ENCODE measurements at places on chromosomes 12 and 14. TPM values are rescaled to one million over a fixed set of nuclear protein-coding genes. Genes with fewer than 3 reads are reported as not detected.

The AKAP5 gene
- total RNA-seq, result 3.5 TPM

The BEST3 gene
- total RNA-seq, result 0.17 TPM

The PPP4R4 gene
- 9.6 TPM for total RNA-seq

The NINJ2 gene
- not detected for total RNA-seq

The SLC25A47 gene
- not detected for total RNA-seq

The CRADD gene
- total RNA-seq, result 7.5 TPM

The MIS18BP1 gene
- 73.0 TPM for total RNA-seq

The MMP14 gene
- total RNA-seq, result 86.8 TPM

The A2ML1 gene
- 10.3 TPM for total RNA-seq

The EPYC gene
- not detected for total RNA-seq

The TMEM253 gene
- 1.9 TPM for total RNA-seq

GRCh38 chr14:24327303-24327702 is 7.6 kb downstream of the ADCY4 start:
- H3K36me3 ChIP-seq, result no peaks in the 10 kb centered on the region
- H3K27me3 ChIP-seq, result no peaks in the 10 kb centered on the region
- peaks cover under 1% of the 10 kb centered on the region for H3K4me1 ChIP-seq
- H3K4me3 ChIP-seq, result no peak overlapping the region

- H3K36me3 ChIP-seq, result no peaks in the 10 kb centered on the region
- H3K27me3 ChIP-seq, result no peaks in the 10 kb centered on the region
- no peak overlapping the region for H3K27ac ChIP-seq
These were observed 182.7 kb upstream of the C14orf180 start for GRCh38 chr14:104396682-104397470.

GRCh38 chr12:91588874-91589454 is 406.3 kb upstream of the DCN start:
- no peaks in the 10 kb centered on the region for H3K36me3 ChIP-seq
- H3K27me3 ChIP-seq, result no peaks in the 10 kb centered on the region
- no peak overlapping the region for H3K4me3 ChIP-seq
- DNase-seq, result no peak

DNA sequence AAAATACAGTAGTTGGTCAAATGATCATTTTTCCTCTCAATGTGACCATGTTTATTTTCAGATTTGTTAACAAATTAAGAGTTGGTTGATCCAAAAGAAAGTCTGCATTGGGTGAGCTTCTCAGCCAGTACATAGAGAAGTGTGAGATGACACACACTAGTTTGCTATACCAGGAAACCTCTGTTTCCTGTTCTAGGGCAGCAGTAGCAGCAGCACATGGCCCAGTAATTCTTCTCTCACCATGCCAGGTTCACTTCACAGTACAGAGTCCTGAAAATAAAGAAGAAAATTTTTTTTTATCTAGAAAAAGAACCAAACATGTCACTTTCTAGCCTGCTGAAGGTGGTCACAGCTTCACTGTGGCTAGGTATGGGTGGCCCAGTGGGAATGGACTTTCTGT is 250.2 kb upstream of the OR4E1 start:
- H3K27me3 ChIP-seq, result no peaks in the 10 kb centered on the region
- H3K27ac ChIP-seq, result no peak overlapping the region
- no peaks in the 10 kb centered on the region for H3K36me3 ChIP-seq
- no peak overlapping the region for H3K4me3 ChIP-seq
- no peak for DNase-seq

DNA sequence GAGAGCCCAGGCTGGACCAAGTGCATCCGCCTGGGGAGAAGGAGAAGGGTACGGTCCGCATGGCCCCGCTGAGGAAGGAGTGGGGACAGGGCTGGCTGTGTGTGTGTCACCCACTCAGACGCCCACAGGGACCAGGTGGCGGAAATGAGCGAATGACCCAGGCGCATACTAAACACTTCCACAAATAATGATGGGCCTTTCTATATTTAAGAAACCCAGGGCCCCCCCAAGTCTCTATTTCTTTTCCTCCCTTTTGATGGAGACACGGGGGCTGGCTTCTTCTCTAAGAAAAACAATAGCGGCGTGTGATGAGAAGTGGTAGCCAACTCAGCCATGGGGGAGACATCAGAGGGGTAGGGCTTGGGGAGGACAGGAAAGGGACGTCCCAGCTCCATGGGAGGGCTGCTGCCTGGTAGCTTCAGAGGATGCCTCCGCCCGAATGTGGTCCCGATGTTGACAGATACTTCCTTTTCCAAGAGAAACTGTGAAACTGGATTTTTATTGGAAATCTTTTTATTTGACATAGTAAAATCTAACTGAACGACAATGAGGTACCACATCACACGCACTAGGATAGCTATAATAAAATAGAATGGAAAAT is 6.3 kb upstream of the MAP1LC3B2 start:
- no peaks in the 10 kb centered on the region for H3K4me1 ChIP-seq
- H3K36me3 ChIP-seq, result no peaks in the 10 kb centered on the region
- no peak overlapping the region for H3K27ac ChIP-seq
- no peak overlapping the region for H3K4me3 ChIP-seq
- no peaks in the 10 kb centered on the region for H3K27me3 ChIP-seq

DNA sequence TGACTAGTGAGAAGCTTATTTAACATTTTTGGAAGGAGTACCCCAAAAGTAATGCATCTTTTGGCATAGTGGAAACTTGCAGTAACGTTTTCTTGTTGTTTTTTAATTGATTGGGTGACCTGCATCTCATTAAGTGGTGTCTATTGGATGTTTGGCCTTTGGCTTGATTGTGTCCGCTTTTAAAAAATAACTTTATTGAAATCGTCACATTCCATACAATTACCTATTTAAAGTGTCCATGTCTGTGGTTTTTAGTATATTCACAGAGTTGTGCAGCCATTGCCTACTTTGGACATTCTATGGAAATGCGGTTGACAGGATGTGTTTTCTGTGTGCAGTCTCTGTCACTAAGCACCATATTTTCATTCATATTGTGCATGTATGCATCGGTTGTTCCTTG is 46.3 kb downstream of the TRAF3 start:
- no peak for DNase-seq
- H3K4me3 ChIP-seq, result no peak overlapping the region
- no peak overlapping the region for H3K27ac ChIP-seq

GRCh38 chr14:45728434-45729225 is 475.6 kb upstream of the MIS18BP1 start:
- H3K27ac ChIP-seq, result no peak overlapping the region
- H3K4me1 ChIP-seq, result no peaks in the 10 kb centered on the region
- no peaks in the 10 kb centered on the region for H3K36me3 ChIP-seq
- no peaks in the 10 kb centered on the region for H3K27me3 ChIP-seq
- H3K4me3 ChIP-seq, result no peak overlapping the region

GRCh38 chr12:67045650-67046049 is 223.5 kb upstream of the CAND1 start:
- H3K4me1 ChIP-seq, result no peaks in the 10 kb centered on the region
- no peaks in the 10 kb centered on the region for H3K27me3 ChIP-seq
- DNase-seq, result no peak
- no peaks in the 10 kb centered on the region for H3K36me3 ChIP-seq

DNA sequence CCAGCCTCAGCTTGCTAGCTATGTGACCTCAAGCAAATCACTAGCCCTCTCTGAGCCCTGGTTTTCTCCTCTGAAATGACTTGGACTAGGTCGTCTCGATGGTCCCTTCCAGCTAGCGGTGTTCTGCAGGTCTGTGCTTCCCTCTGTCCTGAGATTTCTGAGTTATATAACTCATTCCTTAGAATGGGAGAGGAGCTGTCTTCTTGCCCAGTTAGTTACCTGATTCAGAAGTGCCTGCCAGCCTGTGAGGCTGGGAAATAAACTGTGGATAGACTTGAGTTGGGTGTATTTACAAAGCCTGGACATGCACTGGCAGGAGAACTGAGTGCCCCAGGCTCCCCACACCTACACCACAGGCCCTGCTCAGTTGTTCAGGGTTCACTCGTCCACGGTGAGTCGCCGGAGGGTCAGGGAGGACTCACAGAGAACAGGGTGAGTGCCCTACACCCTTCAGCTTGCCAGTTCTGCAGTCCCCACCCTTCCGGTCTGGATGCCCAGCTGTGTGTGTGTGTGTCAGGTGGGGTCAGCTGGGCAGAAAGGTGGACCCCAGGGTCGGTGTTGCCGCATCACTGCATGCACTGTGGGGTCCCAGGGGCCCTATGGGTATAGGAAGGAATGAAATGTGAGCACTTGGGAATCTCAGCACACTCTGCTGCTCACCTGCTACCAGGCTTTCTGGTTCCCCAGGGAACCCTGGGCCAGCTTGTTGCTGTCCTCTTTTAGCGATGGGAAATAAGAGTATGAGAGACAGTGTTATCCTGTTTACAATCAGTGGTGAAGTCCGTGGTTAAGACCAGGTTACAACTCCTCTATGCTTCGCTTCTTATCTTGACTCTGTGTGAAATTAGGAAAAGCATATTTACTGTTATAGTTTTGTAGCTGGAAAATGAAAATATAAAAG is 348.2 kb downstream of the DPF3 start:
- H3K27ac ChIP-seq, result no peak overlapping the region
- peaks cover 3% of the 10 kb centered on the region for H3K4me1 ChIP-seq
- H3K4me3 ChIP-seq, result no peak overlapping the region
- no peak for DNase-seq
- H3K36me3 ChIP-seq, result no peaks in the 10 kb centered on the region

- no peak overlapping the region for H3K27ac ChIP-seq
- H3K4me1 ChIP-seq, result peaks cover 7% of the 10 kb centered on the region
- no peaks in the 10 kb centered on the region for H3K36me3 ChIP-seq
These were observed 24.4 kb downstream of the TUNAR start for GRCh38 chr14:95901054-95901453.

- H3K36me3 ChIP-seq, result no peaks in the 10 kb centered on the region
- H3K4me3 ChIP-seq, result no peak overlapping the region
- H3K4me1 ChIP-seq, result no peaks in the 10 kb centered on the region
- no peak for DNase-seq
- no peak overlapping the region for H3K27ac ChIP-seq
These were observed 40.6 kb upstream of the AEBP2 start for GRCh38 chr12:19398376-19399363.

DNA sequence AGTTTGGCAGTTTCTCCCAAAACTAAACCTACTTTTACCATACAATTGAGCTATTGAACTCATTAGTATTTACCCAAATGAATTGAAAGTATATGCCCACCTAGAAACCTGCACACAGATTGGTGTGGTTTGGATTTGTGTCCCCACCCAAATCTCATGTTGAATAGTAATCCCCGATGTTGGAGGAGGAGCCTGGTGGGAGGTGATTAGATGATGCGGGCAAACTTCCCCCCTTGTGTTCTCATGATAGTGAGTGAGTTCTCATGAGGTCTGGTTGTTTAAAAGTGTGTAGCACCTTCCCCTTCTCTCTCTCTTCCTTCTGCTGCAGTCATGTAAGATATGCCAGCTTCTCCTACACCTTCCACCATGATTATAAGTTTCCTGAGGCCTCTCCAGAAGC is 4.0 kb upstream of the KRT6C start:
- H3K27ac ChIP-seq, result no peak overlapping the region
- H3K4me3 ChIP-seq, result no peak overlapping the region
- no peaks in the 10 kb centered on the region for H3K36me3 ChIP-seq
- no peaks in the 10 kb centered on the region for H3K4me1 ChIP-seq
- DNase-seq, result no peak

DNA sequence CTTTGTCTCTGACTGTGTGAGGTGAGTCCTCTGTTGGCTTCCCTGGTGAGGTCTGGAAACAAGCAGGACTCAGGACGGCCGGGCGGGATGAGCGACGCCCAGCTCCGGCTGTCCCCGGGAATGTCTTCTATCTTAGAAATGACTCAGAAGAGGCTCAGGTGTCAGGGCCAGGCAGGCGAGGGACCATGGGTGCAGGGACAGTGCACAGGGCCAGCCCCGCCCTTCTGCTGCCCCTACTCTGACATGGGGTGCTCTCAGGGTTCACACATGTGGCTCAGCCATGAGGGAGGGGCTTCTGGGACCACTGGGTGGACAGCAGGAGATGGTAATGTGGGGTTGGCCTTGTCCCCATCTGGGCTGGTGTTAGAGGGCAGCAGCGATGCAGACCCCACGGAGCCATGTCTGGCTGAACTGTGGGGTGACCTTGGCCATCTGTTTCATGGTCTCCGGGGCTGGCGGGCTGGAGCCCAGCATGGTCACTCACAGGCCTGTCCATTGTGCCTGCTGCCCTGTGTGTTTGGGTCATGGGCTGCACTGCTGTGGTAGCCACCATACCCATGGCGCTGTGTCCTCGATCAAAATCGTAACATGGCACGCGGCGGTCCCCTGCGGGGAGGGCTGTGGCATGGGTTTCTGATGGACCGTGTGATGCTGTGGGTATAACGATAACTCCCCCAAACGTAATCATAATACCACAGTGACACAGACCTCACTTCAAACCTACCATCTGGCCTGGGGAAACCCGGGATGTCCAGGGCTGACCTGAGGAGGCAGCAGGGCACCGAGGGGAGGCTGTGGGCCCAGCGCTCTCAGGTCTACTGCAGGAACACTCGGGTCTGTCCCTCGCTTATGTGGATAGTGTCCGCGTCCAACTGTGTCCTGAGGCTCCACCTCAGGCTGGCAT is 368.8 kb downstream of the TMEM121 start:
- H3K4me3 ChIP-seq, result no peak overlapping the region
- no peaks in the 10 kb centered on the region for H3K4me1 ChIP-seq
- no peak for DNase-seq
- no peak overlapping the region for H3K27ac ChIP-seq
- no peaks in the 10 kb centered on the region for H3K27me3 ChIP-seq

DNA sequence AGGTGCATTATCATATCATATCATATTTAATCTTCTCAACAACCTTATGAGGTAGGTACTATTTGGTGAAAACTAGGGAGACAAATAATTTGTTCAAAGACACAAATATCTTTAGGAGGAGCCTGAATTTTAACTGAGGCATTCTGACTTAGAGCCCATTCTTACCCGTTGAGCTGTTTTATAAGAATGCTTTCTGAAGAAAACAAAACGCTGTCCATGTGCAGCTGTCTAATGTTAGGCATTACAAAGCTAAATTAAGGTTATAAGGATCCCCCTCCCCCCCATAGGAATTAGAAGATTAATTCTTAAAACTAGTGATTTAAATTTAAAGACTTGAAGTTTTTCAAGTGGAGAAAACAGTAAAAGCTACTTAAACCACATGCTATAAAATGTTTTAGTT is 6.4 kb downstream of the KTN1 start:
- DNase-seq, result no peak
- peaks cover 9% of the 10 kb centered on the region for H3K4me1 ChIP-seq
- no peak overlapping the region for H3K27ac ChIP-seq
- H3K27me3 ChIP-seq, result no peaks in the 10 kb centered on the region
- H3K36me3 ChIP-seq, result no peaks in the 10 kb centered on the region
- no peak overlapping the region for H3K4me3 ChIP-seq

- no peaks in the 10 kb centered on the region for H3K4me1 ChIP-seq
- no peak overlapping the region for H3K4me3 ChIP-seq
- H3K27me3 ChIP-seq, result no peaks in the 10 kb centered on the region
- no peak for DNase-seq
These were observed 179.6 kb downstream of the TMEM117 start for GRCh38 chr12:44015333-44015941.

- H3K36me3 ChIP-seq, result no peaks in the 10 kb centered on the region
- H3K27ac ChIP-seq, result no peak overlapping the region
- peaks cover 17% of the 10 kb centered on the region for H3K4me1 ChIP-seq
These were observed 480 bp downstream of the ITPK1 start for GRCh38 chr14:93115069-93115820.

- H3K4me3 ChIP-seq, result no peak overlapping the region
- DNase-seq, result no peak
- H3K27me3 ChIP-seq, result no peaks in the 10 kb centered on the region
These were observed 30.8 kb downstream of the PLEKHG3 start for GRCh38 chr14:64734990-64735389.

- H3K4me1 ChIP-seq, result no peaks in the 10 kb centered on the region
- no peaks in the 10 kb centered on the region for H3K27me3 ChIP-seq
- H3K36me3 ChIP-seq, result no peaks in the 10 kb centered on the region
These were observed 519.9 kb downstream of the C12orf50 start for GRCh38 chr12:87509237-87509820.

- 0 out of 2 replicates have a peak, but pooled peaks cover 2% of the 10 kb centered on the region for H3K4me1 ChIP-seq
- no peaks in the 10 kb centered on the region for H3K27me3 ChIP-seq
- no peaks in the 10 kb centered on the region for H3K36me3 ChIP-seq
- no peak overlapping the region for H3K27ac ChIP-seq
- DNase-seq, result no peak
- no peak overlapping the region for H3K4me3 ChIP-seq
These were observed 26.6 kb downstream of the PPFIBP1 start for GRCh38 chr12:27550653-27550975.

All from H1 (cell line).